ENCODE measurements at places on chromosomes 2 and 18. TPM values are rescaled to one million over a fixed set of nuclear protein-coding genes. Genes with fewer than 3 reads are reported as not detected.

DNA sequence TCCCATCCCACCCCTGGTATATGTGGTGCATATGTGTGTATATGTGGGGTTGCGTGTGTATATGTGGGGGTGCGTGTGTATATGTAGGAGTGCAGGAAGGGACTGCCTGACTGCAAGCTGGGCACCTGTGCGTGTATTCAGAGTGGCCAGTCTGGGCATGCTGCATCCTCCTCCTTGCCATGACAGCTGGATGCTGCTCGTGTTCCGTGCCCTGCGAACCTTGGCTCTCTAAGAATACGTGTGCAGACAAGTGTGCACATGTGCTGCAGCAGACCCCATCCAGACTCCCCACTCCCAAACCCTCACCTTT, 222.1 kb downstream of the CELF4 start:
- no peak overlapping the region for H3K27ac ChIP-seq
- no peaks in the 10 kb centered on the region for H3K36me3 ChIP-seq
- H3K4me3 ChIP-seq: no peak overlapping the region
- DNase-seq: no peak

DNA sequence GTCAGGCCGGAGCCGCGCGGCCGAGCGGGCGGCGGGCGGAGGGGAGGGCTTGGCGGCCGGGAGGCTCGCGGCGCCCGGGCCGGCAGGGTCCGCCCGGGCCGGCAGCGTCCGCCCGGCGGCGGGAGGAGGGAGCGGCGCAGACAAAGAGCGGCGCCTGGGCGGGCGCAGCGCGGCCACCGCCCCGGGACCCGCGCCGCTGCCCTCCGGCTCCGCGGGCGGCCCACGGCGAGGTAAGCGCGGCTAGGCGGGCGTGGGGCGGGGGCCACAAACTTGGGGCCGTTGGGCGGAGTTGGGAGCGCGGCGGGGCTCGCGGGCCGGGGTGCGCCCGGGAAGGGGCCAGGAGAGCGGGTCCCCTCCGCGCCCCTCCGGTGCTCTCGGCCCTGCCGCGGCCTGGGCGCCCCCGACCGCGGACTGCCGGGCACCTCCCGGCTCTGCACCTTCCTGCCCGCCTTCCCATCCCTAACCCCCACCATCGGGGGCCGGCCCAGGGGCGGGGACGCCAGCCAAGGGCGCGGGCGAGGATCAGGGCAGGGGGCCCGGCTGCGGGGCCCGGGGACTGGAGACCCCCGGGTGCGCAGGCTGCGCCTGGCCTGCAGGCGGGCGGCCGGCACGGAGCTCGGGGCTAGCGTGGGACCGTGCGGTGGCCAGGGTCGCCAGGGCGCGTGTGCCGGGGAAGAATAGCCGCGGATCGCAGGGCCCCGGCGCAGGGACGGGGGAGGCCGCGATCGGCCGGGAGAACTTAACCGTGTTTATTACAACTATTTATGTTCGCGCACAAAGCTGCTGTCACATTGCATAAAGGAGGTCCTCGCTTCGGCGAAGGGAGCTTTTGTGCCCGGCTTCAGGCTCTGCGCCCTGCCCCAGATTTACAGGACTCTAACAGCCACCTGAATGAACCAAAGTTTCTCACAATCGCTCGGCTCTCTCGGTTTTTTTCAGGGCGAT, at the start of gene NCK2:
NCK2 (plus strand) TSS at position 4 of the 945 bp plus-strand sequence. CDS start 110,152 bp downstream, outside the sequence.
- peak within 1 kb of the TSS; percentile 97 for H3K27ac ChIP-seq
- DNase-seq: no peak
- H3K4me3 ChIP-seq: peak within 1 kb of the TSS; percentile 92

DNA sequence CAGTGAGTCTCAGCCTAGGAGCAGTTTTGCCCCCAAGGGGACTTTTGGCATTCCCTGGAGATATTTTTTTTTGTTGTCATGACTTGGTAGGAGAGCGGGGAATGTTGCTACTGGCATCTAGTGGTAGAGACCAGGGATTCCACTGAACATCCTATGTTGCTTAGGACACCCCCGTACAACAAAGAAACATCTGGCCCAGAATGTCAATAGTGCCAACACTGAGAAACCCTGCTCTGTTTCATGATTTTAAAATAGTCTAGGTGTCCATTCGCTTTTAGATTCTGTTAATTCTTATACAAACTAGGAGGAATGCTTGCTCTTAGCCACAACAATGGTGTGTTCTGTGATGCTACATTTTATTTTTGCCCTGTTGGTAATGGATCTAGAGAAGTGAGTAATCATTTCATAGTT, 225.8 kb upstream of the SIX3 start:
- no peak overlapping the region for H3K27ac ChIP-seq
- no peak overlapping the region for H3K4me3 ChIP-seq
- no peaks in the 10 kb centered on the region for H3K36me3 ChIP-seq
- no peaks in the 10 kb centered on the region for H3K27me3 ChIP-seq

Gene GAL3ST2
- total RNA-seq: 0.20 TPM

DNA sequence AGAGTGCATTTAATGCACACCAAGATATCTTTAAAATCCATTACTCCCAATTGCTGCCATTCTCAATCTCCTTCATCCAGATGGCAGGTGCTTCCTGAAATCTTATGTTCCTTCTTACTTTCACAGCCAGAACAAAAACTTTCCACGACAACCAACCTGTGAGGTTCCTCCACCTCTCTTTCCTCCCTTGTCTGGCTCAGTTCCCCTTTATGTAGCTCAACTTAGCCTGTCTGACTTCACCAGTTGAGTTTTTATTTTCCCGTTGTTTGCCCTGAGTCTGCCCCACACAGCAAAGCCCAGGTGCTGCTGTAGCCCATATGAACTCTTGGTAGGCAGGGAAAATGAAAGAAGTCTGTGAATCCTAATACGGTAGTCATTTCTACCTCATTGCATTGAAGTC, 112.5 kb downstream of the MREG start:
- H3K27me3 ChIP-seq: peaks cover 27% of the 10 kb centered on the region
- H3K36me3 ChIP-seq: no peaks in the 10 kb centered on the region
- H3K4me1 ChIP-seq: no peaks in the 10 kb centered on the region
- no peak overlapping the region for H3K27ac ChIP-seq
- DNase-seq: no peak
- no peak overlapping the region for H3K4me3 ChIP-seq

GRCh38 chr2:55159037-55159651, 72.9 kb downstream of the CLHC1 start:
- no peak overlapping the region for H3K27ac ChIP-seq
- H3K27me3 ChIP-seq: no peaks in the 10 kb centered on the region
- no peak overlapping the region for H3K4me3 ChIP-seq
- DNase-seq: no peak

DNA sequence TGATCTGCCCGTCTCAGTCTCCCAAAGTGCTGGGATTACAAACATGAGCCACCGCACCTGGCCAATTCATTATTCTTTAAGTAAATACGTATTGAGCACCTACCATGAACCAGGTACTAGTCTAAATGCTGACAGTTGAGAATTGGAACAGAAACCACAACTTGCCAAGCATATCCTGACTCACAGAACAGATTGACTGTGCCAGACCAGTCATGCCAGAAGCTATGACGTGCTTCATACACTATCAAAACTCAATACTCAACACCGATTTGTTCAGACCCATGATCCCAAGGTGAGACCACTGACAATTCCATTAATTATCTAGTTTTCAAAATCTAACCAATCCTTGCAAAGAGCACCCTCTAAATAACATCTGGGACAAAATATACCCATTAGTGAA, 148.6 kb downstream of the B3GNT2 start:
- no peaks in the 10 kb centered on the region for H3K27me3 ChIP-seq
- peaks cover 8% of the 10 kb centered on the region for H3K4me1 ChIP-seq
- peaks cover 2% of the 10 kb centered on the region for H3K36me3 ChIP-seq

Measured in activated CD8-positive, alpha-beta memory T cell treated with anti-CD3 and anti-CD28 coated beads, Interleukin-2, amount 10 ng/mL, durations not matched to agents 7 days and 5 days (primary cell).